Adrenal gland (tissue), 19 donors: ENCODE measurements at places on chromosomes 6 and 20. TPM values are rescaled to one million over a fixed set of nuclear protein-coding genes. Genes with fewer than 3 reads are reported as not detected.

Gene UBD
- 0.17 TPM for total RNA-seq

Gene OR2J3
- not detected for total RNA-seq

Gene RING1
- 52.2 TPM for total RNA-seq

Gene OR11A1
- total RNA-seq = not detected

Gene ATP6V1G2
- 3.5 TPM for total RNA-seq
